GM23248 (cell line): ENCODE measurements at places on chromosomes 16 and 17.

DNA sequence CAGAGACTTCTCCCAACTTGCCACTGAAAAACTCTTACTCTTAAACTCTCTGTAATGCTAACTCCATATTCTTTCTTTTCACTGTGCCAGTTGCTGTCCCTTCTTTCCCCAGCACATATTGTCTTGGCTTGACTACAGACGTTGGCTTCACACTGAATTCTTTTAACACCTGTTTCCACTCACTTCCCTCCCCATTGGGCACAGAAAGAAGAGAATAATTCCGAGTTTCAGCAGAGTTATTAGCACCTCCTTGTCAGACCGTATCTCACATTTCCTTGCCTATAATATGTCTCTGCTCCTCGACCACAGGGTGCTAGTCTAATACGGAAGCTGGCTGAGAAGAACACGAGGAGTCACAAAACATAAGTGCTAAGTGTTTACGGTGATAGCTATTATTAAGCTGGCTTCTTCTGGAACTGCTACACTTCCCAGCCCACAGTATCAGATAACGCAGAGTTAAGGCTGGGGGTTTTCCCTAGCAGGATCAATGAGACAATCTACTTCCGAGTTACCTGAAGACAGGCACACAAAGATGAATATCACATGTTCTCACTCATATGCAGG lies 188.5 kb upstream of the CDH8 start:
- H3K4me3 ChIP-seq = no peak overlapping the region
- H3K4me1 ChIP-seq = no peaks in the 10 kb centered on the region
- no peaks in the 10 kb centered on the region for H3K36me3 ChIP-seq
- no peak overlapping the region for H3K27ac ChIP-seq
- no peaks in the 10 kb centered on the region for H3K27me3 ChIP-seq
- DNase-seq = no peak

DNA sequence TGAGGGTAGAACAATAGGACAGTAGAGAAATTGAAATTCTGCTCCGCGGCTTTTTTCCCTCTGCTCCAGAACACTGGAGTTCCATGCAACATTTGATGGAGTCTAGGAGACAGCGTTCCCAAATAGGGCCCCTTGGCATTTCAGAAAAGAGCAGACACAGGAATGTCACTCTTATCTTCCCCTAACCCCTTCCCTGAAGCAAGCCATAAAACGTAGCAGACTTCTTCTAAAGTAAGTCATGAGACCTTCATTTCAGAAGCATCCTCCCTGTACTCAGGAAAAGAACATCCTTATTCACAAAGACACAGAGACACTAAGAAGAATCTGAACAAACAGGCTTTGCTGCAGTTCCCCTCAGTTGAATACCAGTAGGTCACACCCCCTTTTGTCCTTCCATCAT lies 296.1 kb upstream of the SOX9 start:
- H3K4me3 ChIP-seq = no peak overlapping the region
- peaks cover 17% of the 10 kb centered on the region; the same call in 1 of the 2 replicates for H3K4me1 ChIP-seq
- H3K27ac ChIP-seq = no peak overlapping the region
- H3K27me3 ChIP-seq = no peaks in the 10 kb centered on the region

DNA sequence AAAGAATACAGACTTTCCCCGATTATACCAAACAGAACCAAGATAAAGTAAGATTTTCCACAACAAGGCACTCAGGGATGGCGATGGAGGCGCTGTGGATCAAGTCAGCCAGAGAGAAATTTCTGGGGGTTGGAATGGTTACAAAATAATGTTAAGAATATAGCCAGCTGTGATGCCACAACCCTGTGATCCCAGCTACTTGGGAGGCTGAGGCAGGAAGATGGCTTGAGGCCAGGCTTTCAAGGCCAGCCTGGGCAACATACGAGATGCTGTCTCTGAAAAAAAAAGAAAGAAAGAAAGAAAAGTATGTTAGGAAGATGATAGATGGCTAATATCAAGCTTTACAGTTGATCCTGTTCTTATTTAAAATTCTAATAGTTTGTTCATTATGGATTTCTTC lies 10.6 kb upstream of the ALOX12 start:
- no peak overlapping the region for H3K4me3 ChIP-seq
- DNase-seq = no peak
- no peaks in the 10 kb centered on the region for H3K27me3 ChIP-seq

- H3K36me3 ChIP-seq = no peaks in the 10 kb centered on the region
- DNase-seq = no peak
- H3K4me3 ChIP-seq = no peak overlapping the region
- H3K27ac ChIP-seq = no peak overlapping the region
Measured at GRCh38 chr16:73385696-73386095, 337.8 kb upstream of the ZFHX3 start.

DNA sequence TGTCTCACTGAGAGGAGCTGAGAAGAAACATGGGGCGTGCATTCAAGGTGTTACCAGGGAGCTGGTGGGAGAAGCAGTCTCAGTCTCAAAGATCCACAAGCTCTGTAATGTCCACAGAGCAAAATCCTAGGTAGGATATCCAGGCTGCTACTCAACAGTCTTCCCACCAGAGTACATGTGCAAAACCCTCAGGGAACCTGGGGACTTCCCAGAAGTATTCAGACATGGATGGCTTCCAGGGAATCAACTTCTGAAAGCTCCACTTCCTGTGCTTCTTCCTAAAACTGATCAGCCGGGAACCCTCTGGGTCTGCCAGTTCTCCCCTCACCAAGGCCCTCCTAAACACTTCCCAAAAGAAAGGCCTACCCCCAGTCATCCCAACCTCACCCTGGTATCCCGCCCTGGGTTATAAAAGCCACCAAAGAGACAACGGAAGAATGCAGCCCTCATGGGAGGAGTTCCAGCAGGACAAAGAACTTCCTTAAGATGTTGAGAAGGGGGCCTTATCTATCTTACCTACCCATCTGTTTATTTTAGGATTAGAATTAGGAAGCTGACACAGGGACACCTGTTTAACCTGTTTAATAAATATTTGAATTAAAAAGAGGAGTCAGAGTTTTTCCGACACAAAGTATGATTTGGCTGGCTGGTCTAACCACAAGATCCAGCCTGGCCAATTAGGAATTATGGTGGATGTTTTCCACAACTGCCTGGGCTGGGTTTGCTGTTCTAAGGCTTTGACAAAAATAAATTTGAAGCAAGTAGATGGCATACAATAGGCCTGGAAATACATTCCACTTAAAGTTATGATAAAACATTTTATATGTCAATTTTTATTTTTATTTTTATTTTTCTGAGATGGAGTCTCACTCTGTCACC lies 37.0 kb downstream of the CUEDC1 start:
- H3K27me3 ChIP-seq = no peaks in the 10 kb centered on the region
- no peak overlapping the region for H3K27ac ChIP-seq
- H3K4me3 ChIP-seq = no peak overlapping the region
- no peaks in the 10 kb centered on the region for H3K36me3 ChIP-seq
